ENCODE measurements at places on chromosomes 3 and 15. TPM values are rescaled to one million over a fixed set of nuclear protein-coding genes. Genes with fewer than 3 reads are reported as not detected.

The TGM4 gene
- not detected for total RNA-seq

The HCN4 gene
- total RNA-seq = 4.1 TPM

The NEK10 gene
- total RNA-seq = 3.1 TPM

The MGLL gene
- 103 TPM for total RNA-seq

The CHDH gene
- total RNA-seq = 1.8 TPM

The GREM1 gene
- total RNA-seq = 0.37 TPM

The CACNA2D2 gene
- 3.9 TPM for total RNA-seq

The AGBL1 gene
- not detected for total RNA-seq

The LYZL4 gene
- not detected for total RNA-seq

The LTF gene
- 5.7 TPM for total RNA-seq

The AMIGO3 gene
- total RNA-seq = not detected

The OCA2 gene
- 0.23 TPM for total RNA-seq

The PLSCR4 gene
- 13.2 TPM for total RNA-seq

The TMEM42 gene
- total RNA-seq = 9.6 TPM

The EIF3J gene
- total RNA-seq = 105 TPM

The POLQ gene
- 0.30 TPM for total RNA-seq

The NEK4 gene
- total RNA-seq = 21.4 TPM

The TMCO5A gene
- not detected for total RNA-seq

The RLBP1 gene
- not detected for total RNA-seq

The CORO2B gene
- 3.2 TPM for total RNA-seq

The GPR176 gene
- total RNA-seq = 1.1 TPM

The RARRES1 gene
- 1.3 TPM for total RNA-seq

The APOD gene
- total RNA-seq = 104 TPM

The FBXW12 gene
- total RNA-seq = not detected

The SNTN gene
- not detected for total RNA-seq

The ALCAM gene
- total RNA-seq = 1.8 TPM

The FAM98B gene
- 29.5 TPM for total RNA-seq

The LRIG1 gene
- total RNA-seq = 89.5 TPM

The SPATA12 gene
- not detected for total RNA-seq

The DBR1 gene
- total RNA-seq = 9.7 TPM

The GOLGA6L9 gene
- 1.1 TPM for total RNA-seq
